ENCODE measurements at places on chromosomes 12 and 14.

DNA sequence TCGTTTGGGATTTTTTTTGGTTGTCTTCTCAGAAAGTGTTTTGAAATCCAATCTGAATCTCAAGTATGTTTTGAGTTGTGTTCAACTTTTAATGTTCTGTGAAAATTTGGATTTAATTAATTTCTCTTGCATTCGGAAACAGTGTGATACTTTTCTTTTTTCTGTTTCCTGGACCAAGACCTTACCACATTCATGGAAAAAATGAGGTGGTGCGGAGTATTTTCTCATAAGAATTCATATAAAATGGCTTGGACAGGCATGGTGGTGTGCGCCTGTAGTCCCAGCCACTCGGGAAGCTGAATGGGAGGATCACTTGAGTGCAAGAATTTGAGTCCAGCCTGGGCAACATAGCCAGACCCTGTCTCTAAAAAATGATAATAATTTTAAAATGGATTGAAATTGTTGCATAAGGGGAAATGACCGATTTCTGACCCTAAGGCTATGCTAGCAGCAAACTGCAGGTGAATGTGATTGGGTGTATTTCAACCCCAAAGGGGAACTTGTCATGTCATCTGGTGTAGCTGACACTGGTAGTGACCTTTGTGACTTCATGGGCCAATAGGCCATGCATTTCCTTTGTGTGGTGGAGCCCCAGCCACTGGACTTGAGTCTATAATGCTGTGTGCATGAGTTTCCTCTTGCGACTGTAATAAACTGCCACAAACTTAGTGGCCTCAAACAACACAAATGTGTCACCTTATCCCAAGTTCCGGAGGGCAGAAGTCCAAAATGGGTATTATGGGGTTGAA lies 123.5 kb upstream of the RFLNA start:
- DNase-seq = no peak

DNA sequence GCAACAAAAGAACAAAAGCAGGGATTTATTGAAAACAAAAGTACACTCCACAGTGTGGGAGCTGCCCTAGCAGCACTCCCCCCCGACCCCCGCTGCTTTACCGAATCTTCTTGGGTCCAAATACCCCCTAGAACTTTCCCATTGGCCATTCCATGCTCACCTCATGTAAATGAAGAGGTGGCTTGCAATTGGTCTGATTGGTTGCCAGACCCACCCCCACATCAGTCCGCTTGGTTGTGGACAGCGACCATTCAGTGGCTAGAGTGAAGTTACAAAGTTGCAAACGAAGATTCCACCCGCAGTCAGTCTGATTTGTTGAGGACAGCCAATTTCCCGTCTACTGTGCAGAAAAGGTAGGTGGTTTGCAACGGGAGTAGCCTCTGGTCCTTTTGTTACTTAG lies 3.9 kb downstream of the STYX start:
- DNase-seq = no peak

GRCh38 chr12:64718649-64719048 lies 40.6 kb downstream of the GNS start:
- no peak for DNase-seq

- no peak for DNase-seq
These were observed 151.3 kb upstream of the PRKD1 start for GRCh38 chr14:30078811-30079402.

- DNase-seq = no peak
These were observed 46.5 kb downstream of the FBXO34 start for GRCh38 chr14:55317542-55318306.

- no peak for DNase-seq
These were observed 122.9 kb upstream of the TMEM132D start for GRCh38 chr12:130026608-130027176.

DNA sequence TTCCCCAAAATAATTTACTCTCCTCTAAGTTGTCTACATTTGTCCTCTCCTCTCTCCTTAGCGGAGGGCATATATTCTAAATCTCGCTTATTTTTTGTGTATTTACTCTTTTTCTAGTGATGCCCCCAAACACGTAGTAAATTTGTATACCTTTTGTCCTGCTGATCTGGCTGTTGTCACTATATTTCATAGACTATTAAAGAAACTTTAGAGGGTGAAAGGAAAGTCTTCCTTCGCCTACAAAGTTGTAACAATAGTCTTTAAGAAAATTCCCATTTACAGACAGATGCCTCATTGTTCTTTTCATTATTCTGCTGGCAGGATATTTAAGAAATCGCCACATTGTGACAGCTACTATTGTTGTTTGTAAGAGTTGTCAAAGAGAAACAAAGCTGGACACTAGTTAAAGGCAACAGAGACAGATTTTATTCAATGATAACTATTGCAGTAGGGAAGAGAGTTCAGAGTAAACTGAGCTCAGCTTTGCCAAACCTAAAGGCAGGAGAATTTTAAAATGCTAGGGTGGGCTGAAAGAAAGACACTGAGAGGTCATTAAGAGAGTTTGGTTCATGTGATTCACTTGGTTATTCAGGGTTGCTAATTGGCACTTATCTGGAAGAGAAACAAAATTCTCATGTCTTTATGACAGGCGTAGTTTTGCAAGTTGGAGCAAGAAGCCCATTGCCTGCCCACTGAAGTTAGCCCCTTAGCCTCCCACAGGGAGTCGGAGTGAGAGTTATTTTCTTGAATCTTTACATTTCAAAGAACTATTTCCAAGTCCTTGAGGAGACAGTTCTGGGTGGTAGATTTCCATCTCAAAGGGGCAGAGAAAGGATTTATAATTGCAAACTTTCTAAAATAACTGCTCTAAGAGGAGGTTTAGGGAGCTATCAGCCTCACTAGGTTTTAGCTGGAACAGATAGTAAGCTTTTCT lies 1272.5 kb upstream of the SEL1L start:
- no peak for DNase-seq

- no peak for DNase-seq
These were observed 46.3 kb downstream of the STON2 start for GRCh38 chr14:81353691-81354323.

DNA sequence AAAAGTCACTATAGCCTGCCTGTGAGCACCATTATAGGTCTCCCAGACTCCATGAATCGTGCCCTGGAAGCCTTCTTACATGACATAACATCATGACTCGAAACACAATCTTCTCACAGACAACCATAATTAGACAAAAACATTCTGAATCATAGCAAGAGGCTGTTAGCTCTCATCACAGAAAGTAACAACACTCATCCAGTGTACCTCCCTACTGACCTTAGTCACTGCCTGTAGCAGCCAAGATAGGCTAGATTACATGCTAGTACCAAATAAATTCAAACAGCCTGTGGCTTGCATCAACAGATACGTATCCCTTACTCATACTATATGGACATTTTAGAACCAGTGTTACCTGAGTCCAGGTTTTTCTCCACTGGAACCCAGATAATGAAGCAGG lies 663.8 kb upstream of the FOXG1 start:
- no peak for DNase-seq

GRCh38 chr14:50362764-50363713 lies 33.6 kb downstream of the CDKL1 start:
- no peak for DNase-seq

- no peak for DNase-seq
These were observed 751.3 kb downstream of the SLC6A15 start for GRCh38 chr12:84161296-84161695.

DNA sequence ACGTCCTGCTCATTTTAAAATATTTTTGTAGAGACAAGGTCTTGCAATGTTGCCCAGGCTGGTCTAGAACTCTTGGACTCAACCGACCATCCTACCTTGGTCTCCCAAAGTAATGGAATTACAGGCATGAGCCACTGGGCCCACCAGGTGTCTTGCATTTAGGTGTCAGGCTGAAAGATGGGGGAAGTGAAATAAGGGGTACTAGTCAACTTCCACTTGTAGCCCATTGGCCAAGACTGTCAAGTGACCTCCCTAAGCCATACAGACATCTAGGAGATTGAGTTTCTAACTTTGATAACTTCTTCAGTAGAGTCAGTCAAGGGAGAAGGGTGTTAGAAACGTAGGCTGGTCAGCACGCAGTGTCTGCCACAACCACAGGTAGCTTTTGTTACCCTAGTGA lies 32.0 kb downstream of the ARF6 start:
- no peak for DNase-seq

DNA sequence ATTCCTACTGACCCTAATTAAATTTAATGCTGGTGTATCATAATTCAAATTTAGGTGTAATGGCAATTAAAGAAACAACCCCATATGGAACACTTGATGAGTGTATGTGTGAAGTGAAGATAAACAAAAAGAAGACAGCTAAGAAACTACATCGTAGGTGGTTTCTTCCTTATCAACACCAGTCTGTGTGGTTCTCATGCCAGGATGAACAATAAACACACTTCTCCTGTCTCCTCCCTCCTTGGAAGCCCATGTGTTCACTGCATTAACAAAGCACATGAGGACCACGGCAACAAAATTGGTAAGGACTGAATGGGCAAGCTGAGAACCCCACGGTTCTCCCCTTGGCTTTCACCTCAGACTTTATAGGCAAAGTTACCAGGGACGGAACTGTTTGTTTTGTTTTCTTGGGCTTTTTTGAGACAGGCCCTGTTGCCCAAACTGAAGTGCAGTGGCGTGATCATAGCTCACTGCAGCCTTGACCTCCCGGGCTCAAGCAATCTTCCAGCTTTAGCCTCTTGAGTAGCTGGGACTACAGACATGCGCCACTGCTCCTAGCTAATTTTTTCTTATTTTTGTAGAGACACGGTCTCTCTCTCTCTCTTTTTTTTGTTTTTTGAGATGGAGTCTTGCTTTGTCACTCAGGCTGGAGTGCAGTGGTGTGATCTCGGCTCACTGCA lies 71.0 kb downstream of the TRAFD1 start:
- no peak for DNase-seq

DNA sequence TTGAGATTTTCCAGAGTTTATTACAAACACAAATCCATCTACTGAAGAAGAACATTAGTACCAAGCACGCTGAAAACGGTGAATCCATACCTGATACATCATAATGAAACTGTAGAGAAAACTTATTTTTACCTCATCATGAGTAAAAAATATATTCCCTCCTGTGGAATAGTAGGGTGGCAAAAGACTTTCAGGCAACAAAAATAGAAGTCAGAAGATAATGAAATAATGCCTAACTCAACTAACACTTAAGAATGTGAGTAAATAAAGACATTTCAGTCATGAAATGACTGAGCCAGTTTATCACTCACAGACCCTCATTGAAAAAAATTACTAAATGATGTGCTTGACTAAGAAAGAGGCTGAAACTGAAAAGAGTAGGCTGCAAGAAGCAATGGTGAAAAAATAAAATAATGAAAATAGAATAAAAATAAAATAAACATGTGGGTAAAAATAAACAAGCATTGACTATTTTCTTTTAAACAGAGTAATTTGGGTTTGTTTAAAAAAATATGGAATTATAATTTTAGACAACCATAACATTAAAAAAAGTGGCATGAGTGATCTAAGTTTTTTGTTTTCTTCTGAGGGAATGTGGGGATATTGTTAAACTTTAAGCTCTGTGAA lies 148.6 kb downstream of the ASCL1 start:
- no peak for DNase-seq

GRCh38 chr12:77767756-77768343 lies 62.8 kb upstream of the NAV3 start:
- no peak for DNase-seq

- DNase-seq = no peak
These were observed 541.9 kb upstream of the SEL1L start for GRCh38 chr14:82075566-82075965.

DNA sequence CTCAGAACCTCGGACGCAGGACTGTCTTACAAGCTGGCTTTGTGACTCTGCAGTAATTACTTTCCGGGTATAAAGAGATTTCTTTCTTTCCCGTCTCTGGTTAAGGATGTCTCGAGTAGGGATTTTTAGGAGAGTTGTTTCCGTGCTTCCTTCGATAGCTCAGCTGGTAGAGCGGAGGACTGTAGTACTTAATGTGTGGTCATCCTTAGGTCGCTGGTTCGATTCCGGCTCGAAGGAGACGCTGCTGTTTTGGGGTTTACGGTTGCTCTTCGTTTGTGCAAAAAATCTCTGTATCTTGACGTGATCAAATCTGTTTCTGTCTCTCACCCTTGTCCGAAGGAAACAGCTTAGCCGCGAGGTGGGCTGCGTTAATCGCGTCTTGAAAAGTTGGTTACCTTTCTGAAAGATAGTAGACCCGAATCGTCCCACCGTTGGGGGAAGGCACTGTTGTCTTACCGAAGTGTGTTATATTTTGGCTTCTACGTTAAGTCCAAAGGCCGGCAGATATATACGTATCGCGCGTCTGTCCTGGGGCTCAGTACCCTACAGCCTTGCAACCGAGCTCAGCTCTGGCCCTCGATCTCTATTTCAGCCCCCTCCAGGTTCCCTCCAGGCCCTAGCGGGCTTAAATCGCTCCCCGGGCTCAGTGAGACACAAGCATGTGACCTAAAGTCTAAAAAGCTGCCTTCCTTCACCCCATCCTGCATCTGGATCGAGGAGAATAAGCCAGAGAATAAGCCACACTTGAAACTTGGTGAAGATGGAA lies 1.1 kb upstream of the RNASE4 start:
- peak; percentile 56 for DNase-seq

DNA sequence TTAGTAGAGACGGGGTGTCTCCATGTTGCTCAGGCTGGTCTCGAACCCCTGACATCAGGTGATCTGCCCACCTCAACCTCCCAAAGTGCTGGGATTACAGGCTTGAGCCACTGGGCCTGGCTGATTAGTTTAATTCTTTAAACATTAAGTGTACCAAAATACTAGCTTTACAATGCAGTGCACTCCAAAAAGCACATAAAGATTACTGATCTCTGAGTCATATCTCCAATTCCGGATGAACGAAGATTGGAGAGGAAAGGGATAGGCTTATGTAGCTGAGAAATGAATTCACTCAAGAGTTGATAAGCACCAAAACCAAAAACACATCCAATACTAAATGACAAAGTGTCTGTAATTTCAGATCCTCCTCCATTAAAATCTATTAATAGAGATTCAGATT lies 15.1 kb downstream of the NAV3 start:
- DNase-seq = no peak

GRCh38 chr12:132873724-132874123 lies 13.7 kb downstream of the CHFR start:
- no peak for DNase-seq

- no peak for DNase-seq
These were observed 204.4 kb downstream of the SLC25A21 start for GRCh38 chr14:36967892-36968555.

DNA sequence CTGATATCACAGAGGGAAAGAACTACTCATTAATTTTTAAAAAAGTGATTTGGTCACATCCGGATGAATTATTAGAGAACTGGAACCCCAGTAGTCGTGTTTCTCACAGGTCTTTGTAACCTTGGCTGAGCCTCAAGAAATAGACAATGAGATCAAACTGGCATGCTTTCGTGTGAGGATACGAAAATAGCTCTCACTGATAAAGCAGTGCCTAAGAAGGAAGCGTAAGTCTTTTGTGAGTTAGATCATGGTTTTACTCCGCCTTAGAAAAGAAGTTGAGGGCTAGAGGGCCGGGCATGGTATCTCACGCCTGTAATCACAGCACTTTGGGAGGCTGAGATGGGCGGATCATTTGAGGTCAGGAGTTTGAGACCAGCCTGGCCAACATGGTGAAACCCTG lies 33.8 kb upstream of the GALNT16 start:
- no peak for DNase-seq

GRCh38 chr12:68477906-68478305 lies 132.8 kb upstream of the RAP1B start:
- DNase-seq = no peak

Measured in stimulated activated CD8-positive, alpha-beta memory T cell treated with anti-CD3 and anti-CD28 coated beads, Interleukin-7, amount 100 ng/mL, for 1 hour (primary cell).